A549 treated with GW870086 at 1 μM for 4 hours (cell line): ENCODE measurements at places on chromosomes 13 and 19. TPM values are rescaled to one million over a fixed set of nuclear protein-coding genes. Genes with fewer than 3 reads are reported as not detected.

Gene CPB2
- total RNA-seq, result not detected in 5 replicates

Gene CEACAM4
- total RNA-seq, result not detected in 5 replicates

Gene SPRYD7
- 7.4 to 9.7 TPM (median 9.2 TPM) in 5 replicates for total RNA-seq

Gene UNC13A
- total RNA-seq, result 1.4 to 1.9 TPM (median 1.7 TPM) in 5 replicates

Gene IZUMO4
- 0.23 to 1.1 TPM (median 0.80 TPM) in 5 replicates for total RNA-seq

Gene NLRP5
- 0.03 to 0.09 TPM (median 0.05 TPM) in 4 of 5 replicates, not detected in the other for total RNA-seq

Gene LGALS14
- total RNA-seq, result not detected in 5 replicates

Gene PABPC3
- total RNA-seq, result 0.10 to 0.20 TPM (median 0.16 TPM) in 5 replicates

Gene ZNF837
- 0.98 to 1.5 TPM (median 1.4 TPM) in 5 replicates for total RNA-seq

Gene FPR1
- total RNA-seq, result 0.11 to 0.24 TPM in 2 of 5 replicates, not detected in the others

Gene MIA
- total RNA-seq, result not detected in 5 replicates

Gene ACP7
- 0.06 to 0.13 TPM (median 0.08 TPM) in 4 of 5 replicates, not detected in the other for total RNA-seq

Gene MRPS31
- total RNA-seq, result 13.6 to 14.7 TPM (median 14.3 TPM) in 5 replicates

Gene FAAP24
- 13.3 to 17.6 TPM (median 16.2 TPM) in 5 replicates for total RNA-seq

Gene HIPK4
- 0.07 to 0.30 TPM (median 0.24 TPM) in 5 replicates for total RNA-seq

Gene ZFR2
- 0.21 TPM in 1 of 5 replicates, not detected in the others for total RNA-seq

Gene LAIR1
- total RNA-seq, result 0.18 TPM in 1 of 5 replicates, not detected in the others

Gene ALOX5AP
- total RNA-seq, result 4.8 to 9.4 TPM (median 7.1 TPM) in 5 replicates

Gene TSSK6
- 0.86 to 1.8 TPM (median 1.7 TPM) in 5 replicates for total RNA-seq

Gene DYRK1B
- 16.7 to 22.1 TPM (median 20.6 TPM) in 5 replicates for total RNA-seq

Gene LPAR2
- total RNA-seq, result 4.4 to 5.7 TPM (median 4.9 TPM) in 5 replicates

Gene ZNF835
- total RNA-seq, result not detected in 5 replicates

Gene ZNF541
- not detected in 5 replicates for total RNA-seq
